ENCODE measurements at places on chromosomes 3 and 15.

GRCh38 chr3:260898-261297, 64.3 kb downstream of the CHL1 start:
- no peak for DNase-seq

DNA sequence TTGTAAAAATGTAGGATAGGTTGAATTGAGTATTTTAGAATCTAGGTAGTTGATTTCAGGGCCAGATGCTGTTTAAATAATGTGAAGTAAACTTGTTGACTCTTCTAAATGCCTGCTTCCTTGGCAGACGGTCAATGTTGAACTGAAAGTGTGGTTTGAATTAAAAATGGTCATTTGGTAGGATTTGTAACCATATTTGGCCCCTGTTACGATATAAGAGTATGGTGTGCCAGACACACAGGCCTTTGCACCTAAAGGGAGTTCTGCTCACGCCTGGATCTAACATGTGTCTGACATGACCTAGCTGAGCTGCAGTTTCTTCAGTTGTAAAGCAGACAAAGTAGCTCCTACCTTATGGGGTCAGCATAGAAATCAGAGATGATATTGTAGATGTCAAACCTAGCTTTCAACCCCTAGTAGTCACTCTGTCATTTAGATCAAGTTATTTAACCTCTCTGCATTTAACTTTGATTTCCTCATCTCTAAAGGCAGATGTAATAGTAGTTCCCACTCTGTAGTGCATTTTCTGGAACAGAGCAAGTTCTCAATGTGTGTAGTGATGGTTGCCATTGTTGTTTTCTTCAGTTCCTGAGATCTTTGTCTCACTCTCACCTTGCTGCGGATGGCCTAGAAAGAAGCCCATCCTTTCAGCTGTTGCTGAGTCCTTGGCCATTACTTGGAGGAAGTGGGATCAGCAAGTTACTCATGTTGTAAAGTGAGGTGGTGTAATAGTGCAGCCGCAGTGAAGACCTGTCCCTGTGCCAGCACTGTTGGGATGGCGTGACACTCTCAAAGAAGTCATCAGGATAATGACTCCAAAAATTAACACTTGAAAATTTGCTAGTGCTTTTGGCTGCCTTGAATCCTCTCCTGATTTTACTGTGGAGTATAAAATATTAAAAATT, 90.2 kb downstream of the GHSR start:
- no peak for DNase-seq

GRCh38 chr3:47260605-47261004, 22.0 kb downstream of the KIF9 start:
- no peak for DNase-seq

GRCh38 chr3:100075851-100076730, 38.2 kb downstream of the FILIP1L start:
- no peak for DNase-seq

DNA sequence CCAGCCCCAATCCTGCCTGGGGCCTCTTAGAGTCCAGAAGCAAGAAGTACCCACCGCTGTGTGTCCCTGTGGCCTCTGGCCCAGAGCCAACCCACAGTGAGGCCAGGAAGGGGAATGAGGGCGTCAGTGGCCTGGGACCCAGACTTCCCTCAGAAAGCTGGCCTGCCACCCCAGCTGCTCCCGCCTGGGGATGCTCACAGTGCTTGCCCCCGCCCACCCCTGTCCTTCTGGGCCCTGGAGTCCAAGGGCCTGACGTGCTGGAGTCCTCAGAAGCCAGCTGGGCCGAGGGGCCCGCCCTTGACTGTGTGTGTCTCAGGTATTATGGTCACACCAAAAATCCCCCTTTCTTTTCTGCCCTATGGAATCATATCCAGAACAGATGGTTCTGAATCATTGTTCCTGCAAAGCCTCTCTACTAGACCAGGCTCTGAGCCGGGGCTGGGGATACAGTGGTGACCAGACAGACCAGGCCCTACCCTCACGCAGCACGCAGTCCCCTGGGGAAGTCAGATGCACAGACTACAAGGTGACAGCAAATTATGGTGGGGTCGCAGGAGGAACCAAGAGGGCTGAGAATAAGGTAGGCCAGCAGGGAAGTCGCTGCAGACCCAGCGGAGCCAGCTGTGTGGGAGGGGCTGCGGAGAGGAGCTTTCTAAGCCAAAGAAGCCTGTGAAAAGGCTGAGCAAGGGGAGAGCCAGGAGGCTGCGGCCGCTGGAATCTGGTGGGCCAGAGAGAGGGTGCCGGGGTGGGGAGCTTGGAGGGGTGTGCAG, 99.1 kb downstream of the VGLL4 start:
- DNase-seq, result no peak

DNA sequence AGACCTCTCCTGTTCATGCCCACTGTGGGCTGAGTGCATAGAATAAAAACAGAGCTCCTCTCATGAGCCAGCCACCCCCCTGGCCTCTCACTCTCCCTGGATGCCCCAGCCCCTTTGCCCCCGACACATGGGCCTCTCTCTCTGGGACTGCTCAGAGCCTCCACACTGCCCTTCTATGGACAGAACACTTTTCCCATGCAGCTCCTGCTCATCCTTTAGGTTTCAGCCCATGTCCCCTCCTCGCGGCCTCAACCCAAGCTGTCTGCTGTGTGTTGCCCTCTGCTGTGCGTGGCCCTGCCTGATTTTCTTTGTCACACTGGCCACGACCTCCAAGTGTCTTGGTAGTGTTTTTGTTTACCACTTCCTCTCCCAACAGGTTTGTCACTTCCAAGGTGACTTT, 20.7 kb upstream of the PRR23E start:
- no peak for DNase-seq

DNA sequence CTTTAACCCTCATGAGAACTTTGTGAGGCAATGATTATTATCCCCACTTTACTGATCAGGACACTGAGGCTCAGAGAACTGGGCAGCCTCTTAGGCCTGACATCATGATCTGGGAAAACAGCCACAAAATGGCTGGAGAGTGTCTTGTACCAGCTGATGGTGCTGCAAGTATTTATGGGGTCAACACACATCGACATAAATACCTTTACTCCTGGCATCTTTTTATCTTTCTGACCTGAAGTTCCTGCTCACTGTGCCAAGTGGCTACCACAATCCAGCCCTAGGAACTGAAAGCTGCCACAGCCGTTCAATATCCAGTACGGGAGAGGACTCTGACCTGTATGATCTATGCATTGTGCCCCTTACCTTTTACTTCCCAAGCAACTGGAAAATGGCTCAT, 29.2 kb upstream of the MUC13 start:
- no peak for DNase-seq

All from stimulated activated CD4-positive, alpha-beta T cell treated with anti-CD3 and anti-CD28 coated beads, Interleukin-15, amount 100 ng/mL, for 1 hour (primary cell).